HepG2 (cell line): ENCODE measurements at places on chromosomes 2 and 18. TPM values are rescaled to one million over a fixed set of nuclear protein-coding genes. Genes with fewer than 3 reads are reported as not detected.

The PMAIP1 gene
- polyA plus RNA-seq: 1.7 TPM in 2 replicates

The IL1B gene
- polyA plus RNA-seq: 0.08 and 0.18 TPM in 2 replicates

The VIT gene
- not detected in 2 replicates for polyA plus RNA-seq

The SNORC gene
- 59.1 and 62.9 TPM in 2 replicates for polyA plus RNA-seq

The SERPINB11 gene
- not detected in 2 replicates for polyA plus RNA-seq

The DNER gene
- not detected in 2 replicates for polyA plus RNA-seq

The RFTN2 gene
- not detected in 2 replicates for polyA plus RNA-seq

The SESTD1 gene
- polyA plus RNA-seq: 69.3 and 101 TPM in 2 replicates

The SH3BP4 gene
- 99.1 and 101 TPM in 2 replicates for polyA plus RNA-seq

The CD8B gene
- 0.04 TPM in 1 of 2 replicates, not detected in the other for polyA plus RNA-seq

The MRPS5 gene
- 125 and 134 TPM in 2 replicates for polyA plus RNA-seq

The CCDC102B gene
- 2.3 TPM in 2 replicates for polyA plus RNA-seq

The MOGAT1 gene
- 0.81 and 0.98 TPM in 2 replicates for polyA plus RNA-seq

The HADHB gene
- polyA plus RNA-seq: 97.1 and 112 TPM in 2 replicates

The OTOS gene
- polyA plus RNA-seq: not detected in 2 replicates

The NEB gene
- polyA plus RNA-seq: 0.21 and 0.27 TPM in 2 replicates
